NCI-H774 (cell line): ENCODE measurements at places on chromosomes 7 and 10.

- DNase-seq: no peak
Observed at GRCh38 chr7:80611353-80611752, 27.1 kb upstream of the CD36 start.

DNA sequence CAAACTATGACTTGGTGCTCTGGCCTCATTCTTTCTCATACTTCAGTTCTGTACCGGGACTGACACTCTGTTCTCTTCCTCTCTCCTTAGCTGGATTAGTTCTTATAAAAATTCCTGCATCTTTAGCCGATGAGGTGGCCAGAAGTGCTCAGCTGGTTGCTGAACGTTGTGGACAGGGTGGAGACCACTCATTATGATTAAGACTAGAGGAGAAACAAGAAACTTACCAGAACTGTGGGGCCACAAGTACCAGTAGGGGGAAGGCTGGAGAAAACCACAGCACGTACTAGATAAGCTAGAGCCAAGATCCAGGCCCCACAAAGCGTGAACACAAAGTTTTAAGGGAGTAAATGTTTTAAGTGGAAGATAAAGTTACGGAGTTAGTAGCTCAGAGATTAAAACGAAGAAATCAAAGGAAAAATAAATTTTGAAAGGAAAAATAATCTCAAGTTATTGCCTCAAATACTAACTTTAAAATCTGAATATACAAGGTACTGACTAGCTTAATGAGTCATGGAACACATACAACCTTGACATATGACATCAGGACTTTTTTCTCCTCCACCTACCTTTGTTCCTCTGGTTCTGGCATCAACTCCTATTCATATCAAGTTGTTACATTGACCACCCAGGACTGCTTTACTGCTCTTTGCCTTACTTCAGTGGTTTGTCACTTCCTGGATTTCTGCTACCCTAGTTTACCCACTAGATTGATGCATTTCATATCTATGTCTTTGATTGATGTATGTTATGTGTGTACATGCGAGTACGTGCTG lies 469.0 kb downstream of the TFEC start:
- no peak for DNase-seq

- no peak for DNase-seq
Observed at GRCh38 chr10:78844960-78845607, 223.7 kb upstream of the ZMIZ1 start.

- DNase-seq: peak; percentile 29
Observed at GRCh38 chr10:5547931-5548660, 23.3 kb downstream of the CALML3 start.

- DNase-seq: no peak
Observed at GRCh38 chr10:48209241-48209640, 65.3 kb downstream of the FRMPD2 start.

- no peak for DNase-seq
Observed at GRCh38 chr10:84599254-84599653, 270.9 kb downstream of the CCSER2 start.

- DNase-seq: peak; percentile 34
Observed at GRCh38 chr7:38368191-38368605, 94.8 kb upstream of the TARP start.

DNA sequence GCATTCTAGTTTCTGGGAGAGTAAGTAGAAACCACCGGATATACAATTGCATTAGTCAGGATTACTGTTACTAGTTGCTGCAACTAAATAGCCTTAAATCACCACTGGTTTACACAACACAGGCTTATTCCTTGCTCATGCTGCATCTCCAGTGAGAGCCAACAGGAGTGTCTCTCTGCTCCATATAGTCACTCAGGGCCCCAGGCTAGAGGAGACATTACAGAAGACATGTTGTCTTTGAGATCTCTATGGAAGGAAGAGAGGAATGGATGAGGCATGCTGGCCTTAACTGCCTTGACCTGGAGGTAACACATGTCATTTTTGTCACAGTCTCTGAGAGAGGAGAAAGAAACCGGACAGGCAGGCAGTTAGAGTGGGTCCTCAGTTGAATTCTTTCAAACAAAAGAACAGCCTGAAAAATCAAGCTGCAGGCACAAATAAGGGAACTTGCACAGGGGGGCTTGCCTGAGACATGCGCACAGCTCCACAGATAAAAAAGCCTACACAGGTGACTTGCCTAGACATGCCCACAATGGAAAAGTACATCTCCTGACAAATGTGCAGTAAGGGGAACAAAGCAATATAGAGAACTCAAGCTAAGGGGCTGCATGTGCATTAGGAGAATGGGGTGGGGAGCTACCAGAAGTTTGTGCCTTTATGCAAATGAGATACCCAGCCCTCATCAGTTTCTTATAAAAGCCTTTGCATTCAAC lies 348.0 kb downstream of the TYW1 start:
- no peak for DNase-seq

DNA sequence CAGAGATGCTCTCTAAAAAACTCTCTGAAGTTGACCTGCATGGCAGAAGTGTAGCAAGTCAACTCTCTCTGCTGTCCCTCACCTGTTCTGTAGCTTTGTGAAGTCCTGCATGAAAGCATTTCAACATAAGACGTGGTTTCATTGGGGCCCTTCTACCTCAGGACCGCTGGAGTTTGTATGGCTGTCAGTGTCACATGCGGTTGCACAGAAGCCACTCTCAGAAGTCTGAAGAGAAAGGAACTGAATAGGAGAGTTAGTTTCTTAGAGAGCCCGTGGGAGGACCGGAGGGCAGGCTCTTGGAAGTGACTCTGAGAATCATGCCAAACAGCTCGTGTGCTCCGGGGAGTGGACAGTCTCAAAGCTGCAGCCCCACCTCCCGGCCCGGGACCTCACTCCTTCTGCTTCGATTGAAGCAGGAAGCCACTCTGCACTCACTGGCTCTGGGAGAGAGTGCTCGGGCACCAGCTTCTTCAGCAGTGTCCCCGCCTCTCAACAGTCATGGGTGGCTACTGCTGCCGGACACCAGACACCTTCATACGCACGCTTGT lies 486.7 kb downstream of the SDK1 start:
- DNase-seq: no peak

DNA sequence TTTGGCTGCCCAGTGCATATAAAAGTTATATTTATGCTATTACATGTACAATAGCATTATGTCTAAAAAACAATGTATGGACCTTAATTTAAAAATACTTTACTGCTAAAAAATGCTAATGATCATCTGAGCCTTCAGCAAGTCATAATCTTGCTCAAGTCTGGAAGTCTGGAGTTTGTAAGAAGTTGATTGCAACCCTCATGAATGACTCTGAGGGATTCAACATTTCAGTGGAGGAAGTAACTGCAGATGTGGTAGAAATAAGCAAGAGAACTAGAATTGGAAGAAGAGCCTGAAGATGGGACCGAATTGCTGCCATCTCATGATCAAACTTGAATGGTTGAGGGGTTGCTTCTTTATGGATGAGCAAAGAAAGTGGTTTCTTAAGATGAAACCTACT lies 13.0 kb upstream of the ADAMTS14 start:
- no peak for DNase-seq

GRCh38 chr7:96248405-96248804 lies 73.5 kb downstream of the SLC25A13 start:
- DNase-seq: no peak

GRCh38 chr7:32330602-32331001 lies 159.6 kb downstream of the LSM5 start:
- no peak for DNase-seq

GRCh38 chr10:11424456-11425295 lies 186.8 kb downstream of the USP6NL start:
- no peak for DNase-seq

DNA sequence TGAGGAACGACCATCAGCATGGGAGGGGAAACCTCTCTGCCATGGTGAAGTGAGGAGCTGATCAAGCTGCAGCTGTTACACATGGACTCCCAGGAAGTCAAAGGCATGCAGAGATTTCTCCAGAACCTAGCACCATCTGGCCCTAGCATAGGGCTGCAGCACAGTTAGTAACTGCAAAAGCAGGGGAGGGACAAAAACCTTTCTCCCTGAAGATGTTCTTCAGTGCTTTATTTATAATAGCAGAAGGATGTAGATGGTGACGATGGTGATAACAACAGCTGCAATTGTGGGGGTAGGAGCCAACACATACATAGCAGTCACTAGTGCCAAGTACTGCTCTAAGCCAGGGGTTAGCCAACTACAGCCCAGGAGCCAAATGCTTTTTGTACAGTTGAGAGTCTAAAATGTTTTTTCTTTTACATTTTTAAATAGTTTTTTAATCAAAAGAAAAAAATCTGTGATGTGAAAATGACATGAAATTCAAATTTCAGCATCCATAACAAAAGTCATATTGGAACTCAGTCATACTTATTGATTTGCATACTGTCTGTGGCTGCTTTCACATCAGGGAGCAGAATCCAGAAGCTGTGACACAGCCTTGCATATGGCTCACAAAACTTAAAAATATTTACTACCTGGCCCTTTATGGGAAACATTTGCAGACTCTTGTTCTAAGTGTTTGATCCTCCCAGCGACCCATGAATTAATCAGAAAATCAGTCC lies 299.5 kb downstream of the ELMO1 start:
- DNase-seq: no peak

- no peak for DNase-seq
Observed at GRCh38 chr10:60141896-60142559, 235.7 kb upstream of the CCDC6 start.

DNA sequence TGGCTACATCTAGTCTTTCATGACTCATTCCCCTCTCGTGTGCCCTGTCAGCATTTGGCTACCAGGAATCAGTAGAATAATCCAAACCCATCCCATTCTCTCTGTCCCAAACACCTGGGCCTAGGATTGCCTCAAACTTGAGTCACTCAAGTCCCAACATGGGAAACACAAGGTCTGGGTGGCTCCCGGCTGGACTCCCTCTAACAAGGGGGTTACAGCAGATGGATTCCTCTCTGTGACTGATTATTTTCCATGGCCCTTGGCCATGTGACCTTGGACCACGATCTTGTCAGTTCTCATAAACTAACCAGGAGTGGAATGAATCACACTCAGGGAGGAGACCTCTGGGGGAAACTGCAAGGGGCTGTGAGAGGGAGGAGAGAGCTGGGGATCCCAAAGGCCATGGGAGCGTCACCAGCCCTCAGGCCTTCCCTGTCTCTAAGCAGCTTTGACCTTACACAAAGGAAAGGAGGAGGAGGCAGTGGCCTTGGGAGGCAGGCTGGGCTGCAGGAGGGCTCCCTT lies 533.1 kb downstream of the KCNMA1 start:
- no peak for DNase-seq

GRCh38 chr10:79980711-79981110 lies 31.8 kb upstream of the SFTPD start:
- no peak for DNase-seq

DNA sequence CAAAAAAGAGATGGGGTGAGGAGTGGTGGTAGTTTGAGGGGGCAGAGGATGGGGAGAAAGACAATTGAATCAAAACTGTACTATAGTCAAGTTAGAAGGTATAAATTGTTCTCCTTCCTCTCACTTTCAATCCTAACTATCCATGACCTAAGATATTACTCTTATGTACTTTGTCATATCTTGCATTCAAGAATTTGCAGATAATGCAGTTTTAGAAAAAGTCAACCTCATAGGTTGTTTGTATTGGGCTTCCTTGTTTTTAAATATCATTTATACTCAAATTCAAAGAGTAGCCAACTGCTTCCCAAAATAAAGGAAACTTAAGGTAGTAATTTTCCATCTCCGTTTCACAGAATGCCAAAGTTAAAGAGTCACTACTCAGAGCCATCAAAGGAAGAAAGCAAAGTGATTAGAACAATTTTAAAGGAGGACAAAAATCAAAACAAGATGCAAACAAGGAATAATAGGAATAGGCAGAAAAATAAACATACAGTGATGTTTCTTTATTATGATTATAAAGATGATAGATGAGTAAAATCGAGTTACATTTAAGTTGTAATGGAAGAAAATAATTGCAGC lies 32.7 kb downstream of the MET start:
- DNase-seq: no peak

GRCh38 chr7:44116789-44117666 lies 6.3 kb downstream of the POLD2 start:
- no peak for DNase-seq

DNA sequence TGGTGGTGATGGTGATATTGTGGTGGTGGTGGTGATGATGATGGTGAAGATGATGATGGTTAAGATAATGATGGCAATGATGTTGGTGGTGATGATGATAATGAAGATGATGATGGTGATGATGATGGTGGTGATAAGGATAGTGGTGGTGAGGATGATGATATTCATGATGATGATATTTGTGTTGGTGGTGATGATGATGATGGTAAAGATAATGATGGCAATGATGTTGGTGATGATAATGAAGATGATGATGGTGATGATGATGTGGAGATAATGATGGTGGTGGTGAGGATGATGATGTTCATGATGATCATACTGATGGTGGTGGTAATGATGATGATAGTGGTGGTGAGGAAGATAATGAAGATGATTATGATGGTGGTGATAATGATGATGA lies 30.7 kb upstream of the SDK1 start:
- DNase-seq: no peak

DNA sequence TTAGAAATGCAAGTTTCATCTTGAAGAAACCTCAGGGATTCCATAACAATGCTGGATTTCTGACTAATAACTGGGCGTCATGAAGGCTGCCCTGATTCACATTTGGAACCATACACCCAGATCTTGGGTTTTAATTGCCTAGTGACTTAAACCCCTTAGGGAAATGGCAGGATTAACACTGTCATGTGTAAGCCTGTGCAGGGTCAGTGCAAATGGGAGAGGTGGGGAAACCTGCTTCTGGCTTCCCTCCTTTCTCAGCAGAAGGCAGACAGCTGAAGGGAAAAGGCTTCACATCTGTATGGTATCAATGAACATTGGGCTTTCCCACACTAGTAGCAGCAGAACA lies 364.2 kb downstream of the ANKRD30A start:
- DNase-seq: no peak

GRCh38 chr7:48438206-48438605 lies 266.9 kb downstream of the ABCA13 start:
- peak; percentile 42 for DNase-seq

DNA sequence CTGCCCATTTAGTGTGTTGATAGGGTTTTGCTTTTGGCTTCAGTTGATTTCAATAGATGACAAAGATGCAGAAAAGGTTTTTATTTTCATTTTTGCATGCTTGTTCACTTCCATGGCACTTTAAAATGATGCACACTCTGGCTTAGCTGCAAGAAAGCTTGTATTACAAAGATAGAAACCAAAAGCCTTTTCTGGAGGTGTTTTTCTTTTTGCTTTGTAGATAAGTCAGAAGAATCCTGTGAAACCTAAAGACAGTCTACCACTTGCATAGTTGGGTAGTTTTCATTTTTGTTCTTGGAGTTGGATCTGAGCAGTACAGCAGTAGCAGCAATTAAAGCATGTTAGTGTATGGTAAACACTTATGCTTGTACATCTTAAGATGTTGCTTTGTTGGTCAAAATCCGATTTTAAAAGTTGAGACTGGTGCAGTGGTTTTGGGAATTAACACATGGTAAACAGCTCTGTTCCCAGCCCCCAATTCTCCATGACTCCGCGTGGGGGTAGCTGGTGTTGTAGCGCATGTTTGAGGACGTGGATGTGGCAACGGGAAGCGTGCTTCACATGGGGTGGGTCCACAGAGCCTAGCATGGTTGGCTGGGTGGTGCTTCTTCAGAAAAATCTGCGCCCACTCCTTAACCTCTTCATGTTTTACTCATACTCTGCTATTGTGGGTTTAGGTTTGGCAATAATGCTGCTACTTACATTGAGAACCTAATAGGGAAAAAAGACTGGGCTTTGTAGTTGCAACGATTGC lies 19.8 kb downstream of the CCNY start:
- DNase-seq: no peak
